Cerebellar cortex (tissue), 1 donor: ENCODE measurements at places on chromosomes 3 and 15.

DNA sequence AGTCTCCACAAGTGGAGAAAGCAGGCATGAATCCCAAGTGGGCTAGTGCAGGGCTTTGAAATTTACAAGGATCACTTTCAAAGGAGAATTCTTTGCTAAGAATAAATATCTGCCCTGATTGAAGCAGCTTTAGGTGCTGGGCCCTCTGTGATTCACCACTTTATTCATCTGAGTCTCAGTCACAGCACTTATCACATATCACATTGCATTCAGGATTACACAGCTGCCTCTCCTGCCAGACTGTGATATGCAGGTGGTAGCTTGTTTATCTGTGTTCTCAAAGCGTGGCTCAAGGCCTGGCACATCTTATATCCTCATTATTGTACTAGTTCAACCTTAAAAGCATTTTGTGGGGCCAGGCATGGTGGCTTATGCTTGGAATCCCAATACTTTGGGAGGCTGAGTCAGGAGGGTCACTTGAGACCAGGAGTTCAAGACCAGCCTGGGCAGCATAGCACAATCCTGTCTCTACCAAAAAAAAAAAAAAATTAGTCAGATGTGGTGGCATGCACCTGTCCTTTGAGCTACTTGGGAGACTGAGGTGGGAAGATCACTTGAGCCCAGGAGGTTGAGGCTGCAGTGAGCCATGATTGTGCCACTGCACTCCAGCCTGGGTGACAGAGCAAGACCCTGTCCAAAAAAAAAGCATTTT is 156.9 kb upstream of the EIF1B start:
- no peak for DNase-seq

- DNase-seq, result no peak
Observed at GRCh38 chr15:68370768-68371151, 61.2 kb downstream of the ITGA11 start.

DNA sequence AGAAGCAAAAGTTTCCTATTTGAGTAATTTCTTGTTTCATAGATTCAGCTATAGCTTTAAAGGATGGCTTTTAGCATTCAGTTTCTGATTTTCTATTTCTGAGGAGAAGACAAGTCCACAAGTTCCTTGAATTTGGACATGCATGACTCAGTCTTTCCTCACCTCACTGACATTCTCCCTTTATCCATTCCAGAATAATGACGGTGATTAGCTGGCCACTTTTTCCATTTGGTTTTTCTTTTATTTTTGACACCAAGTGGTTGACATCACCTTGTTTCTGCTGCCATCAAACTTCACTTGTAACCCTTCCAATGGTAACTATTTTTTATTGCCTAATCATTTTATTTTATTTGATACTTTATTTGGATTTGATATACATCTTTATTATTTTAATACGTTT is 404.4 kb upstream of the KCNMB2 start:
- DNase-seq, result no peak

GRCh38 chr3:186385856-186386602 is 24.0 kb upstream of the DGKG start:
- DNase-seq, result no peak

- peak; percentile 12 for DNase-seq
Observed at GRCh38 chr3:134371542-134372324, 2.5 kb downstream of the AMOTL2 start.

DNA sequence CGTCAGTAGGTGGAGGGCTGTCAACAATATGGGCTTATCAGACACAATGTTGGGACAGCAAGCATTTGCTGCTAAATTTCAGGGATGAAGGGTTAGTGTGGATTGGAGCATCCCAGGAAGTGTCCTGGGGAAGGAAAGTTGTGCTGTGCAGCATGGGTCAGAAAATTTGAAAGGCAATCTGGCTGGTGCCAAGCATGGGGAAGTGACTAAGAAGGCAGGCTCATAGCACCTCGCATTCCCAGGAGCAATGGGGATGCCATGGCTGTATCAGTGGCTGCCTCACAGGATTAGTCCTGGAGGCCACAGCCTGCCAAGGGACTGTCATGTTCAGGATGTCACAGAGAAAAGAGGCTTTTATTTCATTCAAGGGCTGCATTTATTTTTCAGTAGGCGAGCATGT is 322.4 kb upstream of the TRIM42 start:
- no peak for DNase-seq

- DNase-seq, result no peak
Observed at GRCh38 chr15:99086327-99086667, 18.6 kb upstream of the SYNM start.

DNA sequence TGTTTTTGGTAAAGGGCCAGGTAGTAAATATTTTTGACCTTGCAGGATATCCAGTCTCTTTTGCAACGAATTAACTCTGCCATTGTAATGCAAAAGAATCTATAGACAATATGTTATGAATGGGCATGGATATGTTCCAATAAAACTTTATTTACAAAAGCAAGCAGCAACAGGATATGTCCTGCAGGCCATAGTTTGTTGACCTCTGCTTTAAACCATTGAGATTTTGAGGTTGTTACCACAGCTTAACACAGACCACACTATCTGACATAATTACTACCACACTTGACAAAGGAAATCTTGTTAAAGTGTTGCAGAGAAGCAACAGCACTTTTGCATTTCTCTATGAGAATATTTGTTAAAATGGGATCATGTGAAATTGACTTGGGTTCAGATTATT is 349.3 kb downstream of the ERC2 start:
- no peak for DNase-seq

DNA sequence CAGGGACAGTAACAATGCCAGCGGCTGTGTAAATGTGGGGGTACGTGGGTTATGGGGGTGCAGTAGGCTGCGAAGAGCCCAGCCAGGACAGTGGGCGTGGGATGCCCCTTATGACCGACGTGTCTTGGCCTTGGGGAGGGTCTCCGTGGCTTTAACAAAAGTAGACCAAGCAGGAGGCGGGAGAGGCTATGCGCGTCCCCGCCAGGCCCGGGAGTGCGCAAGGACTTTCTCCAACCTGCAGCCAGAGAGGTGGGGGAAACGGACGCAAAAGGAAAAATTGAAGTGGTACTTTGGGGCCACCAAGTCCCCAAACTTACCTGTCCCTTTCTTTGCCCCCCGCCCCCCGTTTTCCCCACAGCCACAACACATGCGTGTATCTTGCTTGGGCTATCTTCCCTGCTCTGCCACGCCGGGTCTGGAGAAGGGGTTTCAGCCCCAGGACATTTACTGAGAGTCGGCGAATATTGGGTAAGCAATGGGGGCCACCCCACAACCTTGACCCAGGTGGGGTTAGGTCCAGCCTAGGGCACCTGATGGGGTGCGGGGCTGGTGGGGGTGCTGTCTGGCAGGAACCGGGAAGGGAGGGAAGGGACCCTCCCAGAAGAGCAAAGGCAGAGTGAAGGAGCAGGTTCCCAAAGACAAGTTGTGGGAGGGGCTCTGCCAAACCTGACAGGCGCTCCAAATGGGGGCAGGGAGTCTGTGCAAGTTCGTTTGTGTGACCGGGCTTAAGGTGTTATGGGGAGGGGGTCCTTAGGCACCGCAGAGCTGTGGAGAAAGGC is 652 bp downstream of the ISLR2 start:
- DNase-seq, result no peak

DNA sequence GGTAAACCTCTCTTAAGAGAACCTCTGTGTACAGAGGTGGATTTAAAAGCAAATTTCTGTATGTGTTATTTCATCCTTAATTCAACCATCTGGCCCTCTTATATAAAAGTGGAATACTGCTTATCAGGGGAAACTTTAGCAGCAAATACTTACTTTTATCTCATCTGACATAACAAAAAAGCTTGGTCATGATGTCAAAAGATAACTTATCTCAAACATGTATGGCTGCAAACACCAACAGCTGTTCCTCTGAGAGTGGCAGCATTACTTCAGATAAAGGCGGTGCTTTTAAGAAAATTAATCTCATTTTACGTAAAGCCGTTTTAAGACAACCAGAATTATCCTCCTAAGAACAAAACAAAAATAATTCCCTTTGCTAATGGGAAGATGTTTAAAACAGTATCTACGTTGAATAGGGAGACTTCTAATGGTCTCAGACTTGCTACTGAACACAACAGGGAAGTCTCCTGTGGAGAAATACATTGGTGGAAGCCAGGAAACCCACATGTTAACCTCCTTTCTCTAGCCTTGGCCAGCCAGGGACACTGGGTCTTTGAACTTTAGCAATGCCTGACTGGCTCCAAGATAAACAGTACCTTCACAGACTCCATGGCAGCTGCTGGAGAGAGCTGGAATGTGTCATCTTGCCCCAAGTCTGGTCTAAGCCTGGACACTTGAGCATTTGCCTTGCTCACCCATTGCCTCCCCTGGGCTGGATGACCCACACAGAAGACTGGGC is 18.1 kb downstream of the ARRDC4 start:
- no peak for DNase-seq

DNA sequence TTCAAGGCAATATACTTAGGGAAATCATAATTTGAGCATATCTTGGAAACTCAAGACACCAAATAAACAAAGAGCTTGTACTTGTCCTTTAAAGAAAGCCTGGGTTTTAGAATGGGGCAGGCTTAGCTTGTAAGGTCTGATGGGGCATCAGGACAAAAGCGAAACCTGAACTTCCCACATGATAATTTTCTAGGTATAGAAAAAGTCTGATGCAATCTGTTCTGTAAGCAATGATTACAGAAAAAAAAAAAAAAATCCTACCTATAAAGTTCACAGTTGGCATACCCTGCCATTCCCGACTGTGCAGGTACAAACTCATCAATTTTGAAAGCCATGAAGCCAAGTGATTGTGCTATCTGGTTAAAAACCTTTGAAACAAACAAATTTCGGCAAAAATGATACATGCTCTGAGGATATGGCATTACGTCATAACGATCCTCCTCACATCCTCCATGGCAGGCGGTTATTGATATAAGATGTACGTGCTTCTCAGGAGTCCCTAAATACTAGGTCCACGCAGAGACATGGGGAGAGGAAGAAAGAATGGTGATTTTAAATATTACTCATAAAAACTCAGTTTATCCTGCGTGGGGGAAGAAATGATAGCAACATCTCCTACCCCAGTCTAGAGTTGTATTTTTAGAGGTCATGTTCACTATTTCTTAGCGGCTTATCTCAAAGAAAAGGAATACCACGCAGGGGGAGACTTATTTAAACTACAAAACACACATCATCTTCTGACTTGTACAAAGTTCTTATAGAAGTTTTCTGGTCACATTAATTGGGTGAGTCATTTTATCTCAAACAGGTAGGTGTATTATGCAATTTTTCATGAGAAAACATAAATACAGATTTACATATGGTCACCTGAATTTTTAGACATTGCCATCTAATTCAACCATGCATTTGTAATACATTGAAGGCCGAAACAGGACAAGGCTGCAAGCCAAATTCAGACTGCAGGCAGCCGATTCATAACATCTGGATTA is 27.0 kb downstream of the MB21D2 start:
- DNase-seq, result no peak

- peak; percentile 80 for DNase-seq
Observed at GRCh38 chr15:43370975-43371974, at the start of the genes TUBGCP4 and ZSCAN29. Gene TUBGCP4 (plus strand): TSS chr15:43371101. CDS start chr15:43371355, 254 bp downstream. Gene ZSCAN29 (minus strand): TSS chr15:43371043. CDS start chr15:43369913, 1,130 bp downstream.

DNA sequence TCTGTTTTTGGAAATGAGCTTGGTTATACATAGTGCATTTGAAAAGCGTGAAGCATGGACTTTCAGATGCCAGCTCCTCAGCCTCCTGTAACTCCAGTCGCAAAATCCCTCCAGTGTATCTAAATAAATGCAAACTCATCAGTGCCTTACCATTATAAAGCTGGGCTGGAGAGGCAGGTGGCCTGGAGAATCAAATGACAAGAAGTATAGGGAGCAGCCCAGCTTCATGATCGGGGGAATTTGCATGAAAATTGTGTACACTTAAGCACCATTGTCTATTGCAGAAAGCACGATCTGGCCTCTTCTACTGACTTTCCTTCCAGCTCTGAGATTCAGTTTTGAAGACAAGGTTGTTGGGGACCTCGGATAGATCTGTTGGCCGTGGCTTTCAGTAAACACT is 71.7 kb downstream of the IGF1R start:
- DNase-seq, result no peak

DNA sequence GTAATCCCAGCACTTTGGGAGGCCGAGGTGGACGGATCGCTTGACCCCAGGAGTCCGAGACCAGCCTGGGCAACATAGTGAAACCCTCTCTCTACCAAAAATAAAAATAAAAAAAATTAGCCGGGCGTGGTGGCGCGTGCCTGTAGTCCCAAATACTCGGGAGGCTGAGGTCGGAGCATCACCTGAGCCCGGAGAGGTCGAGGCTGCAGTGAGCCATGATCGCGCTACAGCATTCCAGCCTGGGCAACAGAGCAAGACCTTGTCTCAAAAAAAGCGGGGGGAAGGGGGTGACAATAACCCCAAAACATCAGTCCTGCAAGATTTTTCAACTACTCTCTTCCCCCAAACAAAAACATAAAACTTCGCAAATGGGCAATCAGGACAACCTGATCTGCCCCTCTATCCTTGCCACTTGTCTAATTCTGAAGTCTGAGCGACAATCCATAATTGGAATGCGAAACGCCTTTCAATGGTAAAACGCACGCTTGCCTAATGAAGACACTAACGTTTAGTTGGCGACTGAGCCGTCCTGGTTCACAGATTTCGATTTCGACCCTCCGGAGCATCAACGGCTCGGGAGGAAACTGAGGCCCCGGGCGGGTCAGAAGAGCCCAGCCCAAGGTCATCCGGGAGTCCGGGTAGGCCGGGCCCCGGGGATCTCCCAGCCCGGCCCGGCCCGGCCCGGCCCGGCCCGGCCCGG is 868 bp downstream of the BTBD1 start:
- peak; percentile 24 for DNase-seq

DNA sequence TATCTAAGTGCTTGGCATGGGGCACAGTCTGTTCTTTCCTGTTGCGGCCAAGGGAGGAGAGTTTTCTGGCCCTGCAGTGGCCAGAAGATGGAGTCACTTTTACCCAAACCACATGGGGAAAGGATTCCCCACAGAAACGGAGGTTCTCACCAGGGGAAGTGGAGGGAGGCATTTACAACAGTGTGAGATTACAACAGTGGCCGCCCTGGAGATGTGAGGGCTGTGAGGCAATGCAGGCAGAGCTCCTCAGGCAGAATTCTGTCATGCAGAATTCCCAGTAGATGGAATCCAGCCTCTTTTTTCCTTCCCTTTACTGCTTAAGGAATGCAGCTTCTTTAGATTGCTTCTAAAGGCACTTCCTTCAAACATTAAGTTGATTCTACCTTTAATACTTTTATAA is 83.1 kb downstream of the CACNA1D start:
- no peak for DNase-seq

GRCh38 chr3:112345681-112346080 is 12.7 kb downstream of the CD200 start:
- no peak for DNase-seq

GRCh38 chr15:75161106-75161916 is 40.4 kb upstream of the C15orf39 start:
- no peak for DNase-seq

DNA sequence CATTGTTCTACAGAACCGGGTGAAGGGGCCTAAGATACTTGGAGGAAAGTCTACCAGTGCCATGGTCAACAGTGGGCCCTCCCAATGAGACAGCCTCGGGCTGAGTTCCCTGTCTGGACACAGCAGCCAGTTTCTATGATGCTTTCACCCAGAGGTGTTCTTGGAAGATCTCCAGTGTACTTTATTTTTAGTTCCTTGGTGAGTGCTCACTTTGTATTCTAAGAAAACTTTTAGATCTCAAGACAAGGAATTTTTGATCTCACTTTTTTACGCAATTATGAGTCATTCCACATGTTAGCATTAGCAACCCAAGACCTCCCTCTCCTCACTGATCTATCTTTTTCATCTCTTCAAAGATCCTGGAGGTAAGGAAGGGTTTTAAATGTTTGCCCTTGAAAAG is 287.7 kb downstream of the RORA start:
- DNase-seq, result no peak

- no peak for DNase-seq
Observed at GRCh38 chr3:70821602-70822001, 509.2 kb upstream of the MDFIC2 start.

- DNase-seq, result peak; percentile 5
Observed at GRCh38 chr3:3636815-3637214, 162.4 kb upstream of the LRRN1 start.
